ENCODE measurements at places on chromosomes 2 and 18.
A peak's percentile ranks its signal among the peaks of the same experiment; 100 is the strongest.

DNA sequence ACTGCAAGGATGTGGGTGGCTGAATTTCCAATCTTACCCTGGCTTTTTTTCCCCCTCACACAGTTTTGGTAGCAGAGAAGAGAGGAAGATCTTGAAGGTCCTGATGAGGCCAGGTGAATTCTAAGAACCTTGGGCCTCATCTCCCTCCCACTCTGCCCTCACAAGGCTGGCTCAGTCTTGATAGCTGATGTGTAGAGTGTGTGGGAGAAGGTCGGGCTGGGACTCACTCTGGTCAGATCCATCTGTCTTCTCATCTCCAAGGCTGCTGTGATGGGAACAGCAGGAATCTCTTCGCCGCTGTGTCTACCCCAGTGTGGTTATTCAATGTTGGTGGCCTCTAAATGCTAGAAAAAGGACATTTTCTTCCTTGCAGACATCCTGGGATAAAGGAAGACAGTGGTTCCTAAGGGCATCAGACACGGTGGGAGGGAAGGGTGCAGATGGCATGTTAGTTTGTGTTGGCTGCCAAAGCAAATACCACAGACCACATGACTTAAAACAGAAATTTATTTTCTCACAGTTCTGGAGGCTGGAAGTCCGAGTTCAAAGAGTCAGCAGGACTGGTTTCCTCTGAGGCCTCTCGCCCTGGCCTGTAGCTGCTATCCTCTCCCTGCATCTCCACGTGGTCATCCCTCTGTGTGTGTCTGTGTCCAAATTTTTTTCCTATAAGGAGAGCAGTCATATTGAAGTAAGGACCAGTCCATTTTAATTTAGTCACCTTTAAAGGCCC, 37.6 kb upstream of the MGAT4A start:
- DNase-seq, result no peak

- DNase-seq, result no peak
These were observed 52.9 kb downstream of the ANTXR1 start for GRCh38 chr2:69065735-69066336.

GRCh38 chr2:236550290-236550689, 19.3 kb upstream of the ACKR3 start:
- no peak for DNase-seq

DNA sequence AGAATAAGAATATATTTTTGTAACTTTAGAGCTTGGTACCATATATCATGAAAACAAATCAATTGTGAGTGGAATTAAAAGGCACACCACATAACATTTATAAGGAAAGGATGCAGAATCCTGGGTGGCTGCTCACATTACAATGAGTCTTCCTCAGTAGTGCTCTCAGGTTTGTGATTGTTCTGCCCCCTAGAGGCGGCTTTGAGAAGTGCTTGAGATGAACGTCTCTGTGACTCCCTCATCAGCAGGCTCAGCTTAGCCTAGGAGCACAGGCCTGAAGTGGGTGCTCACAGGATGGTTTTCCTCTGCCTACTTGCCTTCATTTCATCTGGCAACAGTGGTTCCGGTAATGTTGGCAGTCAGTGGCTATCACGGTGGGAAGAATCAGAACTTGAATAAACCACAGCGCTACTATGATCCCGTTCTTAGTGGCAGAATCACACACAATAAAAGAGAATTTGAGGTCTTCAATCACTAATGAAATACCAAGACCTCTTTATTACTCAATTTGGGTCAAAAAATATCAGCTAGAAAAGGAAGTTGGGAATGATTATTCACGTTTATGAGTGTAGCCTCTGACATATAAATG, 38.1 kb upstream of the B4GALT6 start:
- DNase-seq, result peak; percentile 67

DNA sequence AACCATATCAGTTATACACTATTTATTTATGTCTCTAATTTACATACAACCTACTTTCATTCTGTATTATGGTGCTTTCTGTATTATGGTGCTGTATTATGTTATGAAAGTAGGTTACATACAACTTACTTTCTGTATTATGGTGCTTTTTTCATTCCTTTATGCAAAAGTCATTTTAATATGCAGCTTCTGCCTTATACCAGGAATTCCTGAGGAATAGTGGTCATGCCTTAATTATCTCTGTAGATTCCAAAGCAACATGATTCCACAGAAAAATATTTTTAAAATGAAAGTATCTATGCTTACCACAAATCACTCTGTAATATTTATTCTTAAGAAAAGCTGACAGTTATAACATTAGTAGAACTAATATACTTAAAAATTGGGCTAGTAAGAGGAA, 922.0 kb upstream of the NRXN1 start:
- DNase-seq, result no peak

- DNase-seq, result no peak
These were observed 84.9 kb upstream of the ST8SIA3 start for GRCh38 chr18:57267368-57267925.

DNA sequence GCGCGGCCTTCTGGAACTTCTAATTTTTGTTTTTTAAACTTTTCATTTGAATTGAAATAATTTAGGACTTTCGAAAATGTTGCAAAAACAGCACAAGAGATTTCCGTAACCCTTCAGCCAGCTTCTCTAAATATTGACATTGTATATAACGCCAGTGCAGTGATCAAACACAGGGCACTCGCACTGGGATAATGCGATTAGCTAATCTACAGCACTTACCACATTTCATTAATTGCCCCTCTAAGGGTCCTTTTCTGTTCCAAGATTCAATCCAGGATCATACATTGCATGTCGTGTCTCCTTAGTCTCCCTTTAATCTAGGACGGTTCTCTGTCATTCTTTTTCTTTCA, 343 bp upstream of the CD302 start:
- DNase-seq, result no peak

DNA sequence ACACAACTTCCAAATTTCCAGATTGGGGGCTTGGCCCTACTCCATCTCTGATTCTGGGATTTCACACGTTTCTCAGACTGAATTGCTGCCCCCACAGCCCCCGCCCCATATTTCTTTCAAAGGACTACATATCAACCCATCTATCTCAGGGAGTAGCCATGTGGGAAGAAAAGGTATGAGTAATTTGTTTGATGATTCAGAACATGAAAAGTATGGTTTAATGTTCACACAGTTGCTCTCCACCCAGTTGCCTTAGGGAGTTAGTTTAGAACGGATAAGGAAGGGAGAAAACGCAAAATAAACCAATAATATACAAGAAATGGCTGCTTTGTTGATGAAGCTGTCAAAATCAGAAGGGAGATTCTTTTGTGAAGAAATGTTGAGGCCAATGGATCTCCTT, 145.1 kb downstream of the PIEZO2 start:
- DNase-seq, result no peak

- no peak for DNase-seq
These were observed 66.2 kb downstream of the APOB start for GRCh38 chr2:20977520-20978180.

- DNase-seq, result no peak
These were observed 87.2 kb downstream of the LNPK start for GRCh38 chr2:175914846-175915245.

DNA sequence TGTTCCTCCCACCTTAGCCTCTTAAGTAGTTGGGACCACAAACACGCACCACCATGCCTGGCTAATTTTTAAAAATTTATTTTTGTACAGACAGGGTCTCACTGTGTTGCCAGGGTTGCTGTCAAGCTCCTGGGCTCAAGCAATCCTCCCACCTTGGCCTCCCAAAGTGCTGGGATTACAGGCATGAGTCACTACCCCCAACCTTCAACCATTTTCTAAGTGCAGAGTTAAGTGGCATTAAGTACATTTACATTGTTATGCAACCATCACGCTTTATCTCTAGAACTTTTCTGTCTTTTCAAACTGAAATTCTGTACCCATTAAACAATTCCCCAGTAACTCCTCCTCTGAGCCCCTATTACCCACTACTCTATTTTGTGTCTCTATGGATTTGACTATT, 45.9 kb upstream of the AFF3 start:
- no peak for DNase-seq

- no peak for DNase-seq
These were observed 847.9 kb downstream of the ERBB4 start for GRCh38 chr2:211690736-211691135.

DNA sequence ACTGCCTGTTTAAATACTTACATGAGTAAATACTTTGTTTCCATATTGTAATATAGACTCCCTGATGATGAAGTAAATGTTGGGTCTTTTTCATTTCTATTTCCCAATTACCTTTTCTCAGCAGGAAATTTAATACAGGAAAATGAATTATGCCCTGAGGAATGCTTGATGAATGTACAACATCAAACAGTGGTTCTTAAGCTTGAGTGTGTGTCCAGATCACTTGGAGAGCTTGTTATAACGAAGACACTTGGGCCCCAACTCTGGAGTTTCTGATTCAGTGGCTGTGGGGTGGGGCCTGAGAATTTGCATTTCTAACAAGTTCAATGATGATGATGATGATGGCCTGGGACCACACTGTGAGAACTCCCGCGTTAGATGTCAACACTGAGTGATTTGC, 7.1 kb upstream of the ME2 start:
- DNase-seq, result no peak

GRCh38 chr2:9749546-9750223, 93.6 kb upstream of the TAF1B start:
- DNase-seq, result no peak

DNA sequence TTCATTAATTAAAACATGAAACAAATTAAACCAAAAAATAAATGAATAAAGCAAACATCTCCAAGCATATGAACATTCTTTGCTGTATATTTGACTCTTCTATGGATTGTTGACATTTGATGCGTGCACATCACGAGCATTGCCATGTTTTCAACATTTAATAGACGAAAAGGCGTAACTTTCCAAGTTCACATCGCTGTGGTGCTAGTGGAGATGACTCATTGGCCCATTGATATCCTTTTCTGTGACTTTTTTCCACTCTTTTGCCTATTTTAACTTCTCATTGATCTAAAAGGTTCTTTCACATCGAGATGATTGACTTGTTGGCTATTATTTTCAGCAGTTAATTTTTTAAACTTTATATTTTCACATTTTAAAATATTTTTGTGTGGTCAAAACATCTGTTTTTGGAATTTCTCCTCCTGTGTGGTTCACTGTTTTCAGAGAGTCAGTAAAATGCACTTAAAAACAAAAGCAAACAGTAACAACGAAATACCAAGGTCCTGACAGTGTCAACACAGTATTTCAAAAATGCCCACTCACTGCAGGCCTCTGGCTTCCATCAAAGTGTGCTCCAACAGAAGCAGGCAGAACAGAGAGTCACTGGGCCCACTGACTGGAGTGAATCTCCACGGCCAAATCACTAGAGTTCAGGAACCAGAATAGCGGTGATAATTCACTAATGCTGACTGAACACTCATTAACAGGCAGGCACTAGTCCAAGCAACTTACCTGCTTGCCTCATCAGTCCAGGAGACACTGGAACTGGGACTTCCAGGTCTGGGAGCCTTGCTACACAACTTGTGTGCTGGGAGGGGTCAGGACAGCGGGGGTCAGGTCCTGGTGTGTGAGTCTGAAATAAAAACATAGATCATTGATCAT, 372.2 kb upstream of the SMIM21 start:
- DNase-seq, result no peak

DNA sequence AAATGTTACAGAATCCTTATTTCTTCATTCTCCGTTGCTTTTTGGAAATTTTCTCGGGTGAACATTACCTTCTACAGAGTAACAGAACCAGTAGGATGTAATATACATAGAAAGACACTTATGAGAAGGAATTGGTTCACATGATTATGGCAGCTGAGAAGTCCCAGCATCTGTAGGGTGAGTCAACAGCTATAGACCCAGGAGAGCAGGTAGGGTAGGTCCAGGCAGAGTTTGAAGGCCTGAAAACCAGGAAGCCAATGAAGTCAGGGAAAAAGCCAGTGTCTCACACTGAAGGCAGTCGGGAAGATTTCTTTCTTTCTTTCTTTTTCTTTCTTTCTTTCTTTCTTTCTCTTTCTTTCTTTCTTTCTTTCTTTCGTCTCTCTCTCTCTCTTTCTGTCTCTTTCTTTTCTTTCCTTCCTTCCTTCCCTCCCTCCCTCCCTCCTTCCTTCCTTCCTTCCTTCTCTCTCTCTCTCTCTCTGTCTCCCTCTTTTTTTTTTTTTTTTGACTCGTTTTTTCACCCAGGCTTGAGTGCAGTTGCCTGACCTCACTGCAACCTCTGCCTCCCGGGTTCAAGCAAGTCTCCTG, 15.1 kb upstream of the YES1 start:
- DNase-seq, result no peak

GRCh38 chr18:79489051-79489898, 93.5 kb downstream of the NFATC1 start:
- no peak for DNase-seq

DNA sequence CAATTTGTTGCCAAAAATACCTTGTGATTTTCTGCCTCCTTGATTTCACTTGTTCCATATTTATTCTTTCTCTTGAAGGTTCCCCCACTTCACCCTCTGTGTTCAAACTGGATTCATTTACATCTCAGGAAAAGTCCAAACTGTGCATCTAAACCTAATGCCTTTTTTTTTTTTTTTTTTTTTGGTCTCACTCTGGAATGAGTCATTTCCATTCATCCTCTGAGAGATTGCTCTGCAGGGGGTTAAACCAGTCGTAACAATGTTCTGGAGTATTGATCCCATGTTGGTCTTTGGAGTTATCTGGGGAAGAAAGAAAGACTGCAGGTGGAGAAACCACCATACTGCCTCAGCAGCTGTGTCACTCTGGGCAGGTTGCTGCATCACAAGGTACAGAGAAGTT, 119.7 kb downstream of the TACR1 start:
- no peak for DNase-seq

GRCh38 chr2:46339676-46340459, 42.7 kb downstream of the EPAS1 start:
- DNase-seq, result no peak

- no peak for DNase-seq
These were observed 99.2 kb downstream of the BCL2L11 start for GRCh38 chr2:111219734-111220505.

Measured in CD4-positive, alpha-beta T cell treated with Interleukin-1 beta for 1 hour (primary cell).